ENCODE measurements at places on chromosomes 7 and 10.

GRCh38 chr7:95395755-95396135 is 430 bp downstream of the PON3 start:
- DNase-seq = no peak

GRCh38 chr7:118264836-118265235 is 40.3 kb downstream of the ANKRD7 start:
- no peak for DNase-seq

- no peak for DNase-seq
Observed at GRCh38 chr10:16234916-16235315, 201.9 kb upstream of the PTER start.

- DNase-seq = no peak
Observed at GRCh38 chr10:3887885-3888476, 103.0 kb upstream of the KLF6 start.

- no peak for DNase-seq
Observed at GRCh38 chr10:78853864-78854263, 214.9 kb upstream of the ZMIZ1 start.

DNA sequence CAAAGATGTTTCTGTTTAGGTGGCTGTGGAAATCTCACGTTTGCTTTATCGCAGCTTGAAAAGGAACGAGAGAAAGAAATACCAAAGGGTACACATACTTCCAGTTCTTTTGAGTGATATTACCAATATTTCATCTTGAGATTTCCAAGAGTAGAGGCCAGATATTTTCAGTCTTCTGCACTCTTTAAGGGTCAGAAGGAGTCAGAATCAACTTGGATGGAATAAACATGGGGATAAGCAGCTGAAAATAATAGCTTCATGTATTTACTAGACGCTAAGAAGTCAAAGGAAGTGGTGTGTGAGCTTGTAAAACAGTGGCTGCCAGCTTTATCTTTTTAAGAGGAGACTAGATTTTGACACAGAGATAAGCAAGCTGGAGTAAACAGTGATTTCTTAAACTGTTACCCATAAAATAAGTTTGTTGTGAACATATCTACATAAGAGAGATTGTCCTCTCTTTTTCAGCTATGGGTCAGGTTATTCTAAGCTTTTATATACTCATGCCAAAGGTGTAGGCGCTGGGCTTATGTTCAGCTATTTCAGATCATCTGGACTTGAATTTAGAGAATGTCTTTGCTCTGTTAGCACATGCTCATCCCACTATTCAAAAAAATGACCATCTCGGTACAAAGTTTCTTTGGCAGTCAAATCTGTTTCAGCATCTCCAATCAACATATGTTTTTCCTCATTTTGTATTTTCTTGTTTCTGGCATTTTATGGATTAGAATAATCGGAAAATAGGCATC is 170.8 kb upstream of the TCF7L2 start:
- DNase-seq = no peak

GRCh38 chr10:114911052-114911711 is 26.8 kb upstream of the TRUB1 start:
- DNase-seq = no peak

- no peak for DNase-seq
Observed at GRCh38 chr7:68914006-68914405, 684.3 kb upstream of the AUTS2 start.

GRCh38 chr7:1263391-1263951 is 30.8 kb downstream of the UNCX start:
- no peak for DNase-seq

DNA sequence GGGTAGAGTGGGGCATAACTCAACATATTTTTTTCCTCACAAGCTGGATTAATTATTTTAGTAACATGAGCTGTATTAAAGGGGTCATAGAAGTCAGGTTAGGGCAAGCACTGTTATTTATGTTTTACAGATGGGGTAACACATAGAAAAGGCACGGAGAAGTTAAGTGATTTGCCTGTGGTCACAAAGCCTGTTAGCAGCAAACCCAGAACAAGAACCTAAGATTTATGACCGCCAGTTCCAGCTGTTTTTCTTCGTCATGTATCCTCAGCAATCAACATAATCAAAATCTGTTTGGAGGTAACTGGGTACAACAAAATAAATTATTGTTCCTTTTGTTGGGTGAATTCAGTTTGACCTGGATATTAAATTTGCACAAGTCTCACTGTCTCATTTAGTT is 57.2 kb upstream of the BET1 start:
- no peak for DNase-seq

DNA sequence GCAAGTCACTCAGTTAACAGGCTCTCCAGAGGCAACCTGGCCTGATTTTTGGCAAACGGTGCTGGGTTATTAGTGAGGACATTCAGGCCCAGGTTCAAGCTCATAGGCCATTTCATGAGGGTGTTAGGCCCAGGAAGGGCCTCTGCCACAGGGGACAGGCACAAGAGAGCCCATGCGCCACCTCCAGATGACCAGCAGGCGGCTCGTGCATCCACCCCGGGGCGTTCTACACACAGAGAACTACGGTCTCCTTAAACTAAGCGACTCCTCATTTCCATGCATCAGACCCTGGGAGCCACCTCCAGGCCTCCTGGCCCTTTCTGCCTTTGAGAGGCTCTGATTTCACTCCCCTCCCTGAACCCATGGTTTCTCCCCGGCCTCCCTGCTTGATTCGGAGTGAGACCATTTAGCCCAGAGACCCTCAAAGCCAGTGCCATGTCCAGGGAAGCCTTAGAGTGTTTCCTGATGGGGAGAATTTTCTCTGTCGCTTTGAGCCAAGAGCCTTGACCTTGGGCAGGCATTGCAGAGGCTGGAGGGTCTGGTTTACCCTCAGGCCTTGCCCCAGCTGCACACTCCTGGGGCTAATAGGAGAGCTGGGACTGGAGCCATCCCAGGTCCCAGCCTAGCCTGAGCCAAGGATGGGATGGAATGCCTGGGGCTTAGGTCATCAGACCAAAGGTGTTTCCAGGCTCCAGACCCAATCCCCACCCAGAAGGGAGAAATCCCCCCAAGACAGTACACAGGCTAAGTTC is 188.0 kb downstream of the GRID1 start:
- DNase-seq = peak; percentile 18

DNA sequence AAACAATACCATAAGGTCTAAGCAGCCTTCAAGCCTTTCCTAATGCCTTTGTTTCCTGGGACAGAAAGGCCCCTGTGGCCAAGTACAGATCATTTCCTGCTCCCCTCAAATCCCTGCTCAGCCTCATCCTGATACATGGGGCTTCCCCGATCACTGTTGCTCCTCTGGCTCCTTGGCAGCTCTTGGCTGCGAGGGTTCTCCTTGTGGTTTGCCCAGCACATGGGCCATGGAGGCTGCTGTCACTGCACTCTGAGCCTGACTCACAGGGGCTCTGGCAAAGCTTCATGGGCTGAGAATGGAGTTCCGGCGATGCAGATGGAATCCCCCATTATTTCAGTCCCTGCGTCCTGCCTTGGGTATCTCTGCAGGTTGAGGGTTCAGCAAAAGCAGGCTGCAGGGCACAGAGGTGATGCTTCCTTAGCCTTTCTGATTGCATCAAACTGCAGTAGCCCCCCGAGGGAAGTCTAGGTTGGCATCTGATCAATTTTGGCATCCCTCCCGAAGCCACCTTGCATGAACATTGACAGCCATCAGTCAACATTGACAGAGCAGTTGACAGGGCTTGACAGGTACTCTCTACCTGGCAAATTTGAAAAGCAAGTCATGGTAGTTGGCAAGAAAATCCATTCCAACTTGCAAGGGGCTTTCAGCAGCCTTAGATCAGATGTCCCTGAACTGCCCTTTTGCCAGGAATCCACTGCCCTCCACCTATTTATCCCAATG is 168.6 kb downstream of the GFRA1 start:
- no peak for DNase-seq

DNA sequence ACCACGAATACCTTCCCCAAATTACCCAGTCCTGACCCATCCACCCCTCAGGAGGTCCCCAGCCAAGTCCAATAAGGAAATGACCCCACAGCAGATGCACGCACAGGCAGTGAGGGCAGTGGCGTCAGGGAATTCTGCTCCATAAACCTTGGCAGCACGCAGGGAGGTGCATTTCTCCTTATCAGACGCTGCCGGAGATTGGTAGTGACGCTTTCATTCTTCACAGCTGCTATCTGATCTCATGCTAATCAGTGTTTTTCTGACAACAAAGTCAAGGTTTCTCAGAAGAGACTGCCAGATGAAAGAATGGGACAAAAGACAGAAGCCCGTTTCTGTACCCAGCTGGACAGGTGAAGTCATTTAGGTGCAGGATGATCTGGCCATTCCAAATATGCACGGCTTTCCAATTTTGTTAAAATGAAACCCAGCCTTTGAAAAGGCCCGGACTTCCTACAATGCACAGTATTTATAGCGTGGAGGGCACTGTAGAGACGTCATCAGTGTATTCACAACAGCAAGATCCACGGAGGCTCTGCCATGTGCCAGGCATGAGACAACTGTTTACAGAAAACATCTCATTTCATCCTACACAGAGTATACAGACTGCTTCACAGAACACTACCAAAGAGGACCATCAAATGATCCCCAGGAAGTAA is 35.3 kb downstream of the DIP2C start:
- DNase-seq = no peak

DNA sequence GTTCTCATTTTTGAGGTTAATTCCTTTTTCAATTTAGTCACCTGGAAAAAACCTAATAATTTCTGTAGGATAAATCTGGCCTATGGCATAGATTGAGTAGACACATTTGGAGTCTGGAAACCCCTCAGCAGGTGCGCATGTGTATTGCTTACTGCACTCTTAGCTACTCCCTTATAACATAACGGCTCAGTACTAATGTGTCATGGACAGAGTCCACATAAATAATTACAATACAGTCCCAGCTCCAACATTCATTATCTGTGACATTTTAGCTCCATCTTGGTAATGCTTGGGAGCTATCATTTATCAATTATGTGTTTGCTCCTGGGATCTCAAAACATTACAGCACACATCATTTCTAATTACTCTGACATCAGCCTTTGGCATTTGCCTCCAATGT is 33.2 kb downstream of the POM121L12 start:
- no peak for DNase-seq

DNA sequence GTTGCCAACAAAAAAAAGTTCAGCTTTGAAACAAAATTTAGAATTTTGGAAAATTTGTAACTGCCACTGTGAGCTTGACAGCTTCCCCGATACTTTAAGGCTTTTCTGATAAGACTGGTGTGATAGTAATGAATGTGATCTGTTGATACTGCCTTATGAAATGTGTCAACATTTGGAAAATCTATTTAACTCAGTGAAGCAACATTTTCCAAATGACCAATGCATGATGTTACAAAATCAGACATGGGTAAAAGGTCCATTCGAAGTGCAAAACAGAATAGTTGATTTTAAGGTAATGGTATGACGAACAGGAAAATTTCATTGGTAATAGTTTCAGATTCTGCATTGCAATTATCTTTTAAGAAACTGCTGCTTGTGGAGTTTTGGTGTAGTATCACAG is 175.4 kb downstream of the SEM1 start:
- no peak for DNase-seq
